ENCODE measurements at places on chromosomes 1 and 21. TPM values are rescaled to one million over a fixed set of nuclear protein-coding genes. Genes with fewer than 3 reads are reported as not detected.

The CFHR3 gene
- polyA plus RNA-seq, result 0.26 TPM

The PSMA5 gene
- polyA plus RNA-seq, result 103 TPM

The SLAMF9 gene
- polyA plus RNA-seq, result not detected

The KRTAP13-2 gene
- polyA plus RNA-seq, result not detected

The PPP1R15B gene
- polyA plus RNA-seq, result 85.0 TPM

The SH2D5 gene
- polyA plus RNA-seq, result 1.6 TPM

The UBIAD1 gene
- 13.0 TPM for polyA plus RNA-seq

The CA6 gene
- polyA plus RNA-seq, result not detected

The ATP1A4 gene
- polyA plus RNA-seq, result 0.12 TPM

DNA sequence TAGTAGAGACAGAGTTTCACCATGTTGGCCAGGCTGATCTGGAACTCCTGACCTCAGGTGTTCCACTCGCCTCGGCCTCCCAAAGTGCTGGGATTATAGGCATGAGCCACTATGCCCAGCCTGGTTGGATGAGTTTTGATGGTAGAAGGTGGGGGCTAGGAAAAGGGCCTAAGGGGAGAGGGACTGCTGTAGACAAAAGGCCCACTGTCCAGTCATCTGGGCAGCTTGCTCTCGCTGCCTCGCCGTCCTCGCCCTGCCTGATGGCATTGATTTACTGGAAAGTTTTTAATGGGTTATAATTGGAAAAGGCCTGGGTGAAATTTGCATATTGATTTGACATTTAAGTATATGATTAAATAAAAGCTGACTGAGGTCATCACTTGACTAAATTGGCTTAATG, 175.1 kb upstream of the CSF3R start:
- DNase-seq, result no peak

DNA sequence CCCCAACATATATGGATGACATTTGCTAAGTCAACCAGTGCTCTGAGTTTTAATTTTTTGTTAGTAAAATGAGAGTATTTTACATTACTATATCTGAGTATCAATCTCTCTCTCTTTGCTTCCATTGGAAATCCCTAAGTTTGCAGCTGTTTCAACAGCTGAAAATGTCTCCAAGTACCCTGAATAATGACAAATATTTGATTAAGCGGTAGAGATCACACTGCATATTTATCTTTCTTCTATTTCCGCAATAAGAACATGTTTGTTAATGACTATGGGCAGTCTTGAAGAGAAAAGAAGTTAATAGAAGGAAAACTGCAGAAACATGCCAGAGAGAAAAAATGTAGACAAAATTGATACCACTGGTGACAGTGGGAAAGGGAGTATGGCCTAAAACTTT, 1117.5 kb downstream of the NCAM2 start:
- DNase-seq, result no peak

DNA sequence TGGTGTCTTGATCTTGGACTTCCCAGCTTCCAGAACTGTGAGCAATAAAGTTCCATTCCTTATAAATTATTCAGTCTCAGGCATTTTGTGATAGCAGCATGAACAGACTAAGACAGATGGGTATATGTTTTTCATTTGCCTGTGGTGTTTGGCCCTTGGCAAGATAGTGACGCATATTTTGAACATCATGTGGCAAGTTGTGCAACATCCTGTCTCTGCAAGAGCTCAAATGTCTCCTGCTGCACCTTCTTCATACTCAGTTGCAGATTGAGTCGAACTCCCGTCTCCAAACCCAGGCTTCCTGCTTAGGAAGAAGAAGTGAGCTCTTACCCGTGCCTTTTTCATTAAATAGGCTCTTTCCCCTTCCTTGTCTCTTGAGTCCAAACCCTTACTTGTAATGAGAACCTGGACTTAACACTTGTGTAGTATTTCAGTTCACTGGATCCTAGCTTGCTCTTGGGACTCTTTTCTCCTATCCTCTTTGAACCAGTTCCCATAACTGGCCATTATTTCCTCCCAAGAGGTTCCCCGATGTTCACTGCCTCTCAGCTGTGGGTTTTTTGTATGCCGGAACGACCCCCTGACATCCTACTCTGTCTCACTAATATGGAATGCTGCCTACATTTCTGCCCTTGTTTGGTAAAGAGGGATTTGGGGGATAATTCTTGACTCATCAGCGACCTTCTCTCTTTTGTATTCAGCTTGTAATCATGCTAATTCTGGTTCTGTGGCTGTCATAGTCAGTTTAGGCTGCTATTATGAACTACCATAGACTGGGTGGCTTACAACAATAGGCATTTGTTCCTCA, 125.0 kb upstream of the KCNK2 start:
- DNase-seq, result no peak

DNA sequence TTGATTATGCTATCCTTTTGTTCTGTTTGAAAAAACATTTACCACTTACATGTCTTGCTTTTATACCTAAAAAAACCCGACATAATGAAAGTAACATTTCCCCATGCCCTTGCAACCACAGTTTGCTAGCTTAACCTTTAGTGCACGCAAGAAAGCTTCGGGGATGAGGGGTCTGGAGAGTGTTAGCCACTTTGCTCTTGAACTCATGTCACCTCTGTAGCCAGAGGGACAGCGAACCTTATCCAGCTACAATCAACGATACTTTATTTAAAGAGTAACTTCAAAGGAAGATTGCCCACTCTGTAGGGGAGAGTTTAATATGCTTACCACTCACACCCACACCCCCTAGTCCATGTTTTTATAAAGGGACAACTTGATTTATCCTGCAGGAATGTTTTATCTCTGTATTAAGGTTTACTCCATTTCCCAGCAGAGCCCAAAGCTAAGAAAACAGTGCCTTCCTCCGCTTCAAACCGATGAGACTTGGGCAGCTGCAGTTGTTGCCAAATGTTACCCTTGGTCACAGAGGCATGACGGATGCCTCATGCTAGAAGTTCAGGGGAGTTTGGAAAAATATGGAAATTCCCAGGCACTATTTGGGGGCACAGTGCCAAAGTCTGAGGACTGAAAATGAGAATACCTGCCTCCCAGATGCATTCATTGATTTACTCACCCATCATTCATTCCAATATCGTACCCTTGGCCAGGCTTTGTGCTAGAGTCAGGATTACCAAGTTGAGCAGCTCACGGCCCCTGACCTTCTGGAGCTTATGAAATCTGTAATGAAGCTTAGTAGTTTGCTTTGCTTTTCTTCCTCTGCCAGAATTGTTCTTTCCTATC, 61.4 kb upstream of the VCAM1 start:
- no peak for DNase-seq

DNA sequence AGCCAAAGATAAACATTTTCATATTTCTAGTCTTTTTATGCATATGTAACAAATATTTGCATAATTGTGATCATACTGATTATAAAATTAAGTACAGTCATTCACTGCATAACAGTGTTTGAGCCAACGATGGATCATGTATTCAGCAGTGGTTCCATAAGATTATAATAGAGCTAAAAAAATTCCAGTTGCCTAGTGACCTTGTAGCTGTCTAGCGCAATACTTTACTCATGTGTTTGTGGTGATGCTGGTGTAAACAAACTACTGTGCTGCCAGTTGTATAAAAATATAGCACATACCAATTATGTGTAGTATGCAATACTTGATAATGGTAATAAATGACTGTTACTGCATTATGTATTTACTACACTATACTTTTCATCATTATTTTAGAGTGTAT, 2.1 kb upstream of the S100A10 start:
- no peak for DNase-seq

DNA sequence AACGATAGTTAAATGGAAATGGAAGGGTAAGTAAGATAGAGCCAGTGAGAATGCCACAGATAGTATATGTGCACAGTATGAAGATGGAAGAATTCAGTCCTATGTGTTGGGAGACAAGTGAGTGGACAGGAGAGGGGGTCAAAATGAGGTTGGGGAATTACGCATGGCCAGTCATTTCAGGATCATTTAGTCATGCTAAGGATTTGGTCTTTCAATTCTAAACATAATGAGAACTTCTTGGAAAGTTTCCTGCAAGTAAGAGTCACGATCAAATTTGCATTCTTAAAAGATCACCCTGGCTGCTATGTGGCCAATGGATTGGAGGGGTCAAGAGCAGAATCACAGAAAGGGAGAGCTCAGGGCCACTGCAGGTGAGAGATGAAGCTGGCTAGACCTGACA, 64.0 kb upstream of the KCNK2 start:
- no peak for DNase-seq

GRCh38 chr1:212754193-212754592, 37.4 kb downstream of the NSL1 start:
- DNase-seq, result no peak

DNA sequence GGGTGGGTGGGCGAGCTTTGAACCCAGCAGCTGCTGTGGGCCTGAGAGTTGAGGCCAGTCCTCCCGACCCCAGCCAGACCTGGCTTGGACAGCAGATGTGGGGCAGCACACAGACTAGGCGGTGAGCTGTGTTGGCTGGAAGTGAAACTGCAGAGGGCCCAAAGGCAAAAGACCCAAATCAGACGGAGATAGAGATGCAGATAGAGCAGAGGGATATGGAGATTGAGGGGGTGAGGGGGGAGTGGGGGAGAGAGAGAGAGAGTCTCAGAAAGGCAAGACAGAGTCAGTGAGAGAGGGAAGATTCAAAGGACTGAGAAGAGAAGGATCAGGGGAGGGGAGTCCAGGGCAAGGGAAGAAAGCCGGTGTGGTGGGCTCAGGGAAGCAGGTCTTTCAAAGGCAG, 17.0 kb upstream of the POU3F1 start:
- DNase-seq, result no peak

DNA sequence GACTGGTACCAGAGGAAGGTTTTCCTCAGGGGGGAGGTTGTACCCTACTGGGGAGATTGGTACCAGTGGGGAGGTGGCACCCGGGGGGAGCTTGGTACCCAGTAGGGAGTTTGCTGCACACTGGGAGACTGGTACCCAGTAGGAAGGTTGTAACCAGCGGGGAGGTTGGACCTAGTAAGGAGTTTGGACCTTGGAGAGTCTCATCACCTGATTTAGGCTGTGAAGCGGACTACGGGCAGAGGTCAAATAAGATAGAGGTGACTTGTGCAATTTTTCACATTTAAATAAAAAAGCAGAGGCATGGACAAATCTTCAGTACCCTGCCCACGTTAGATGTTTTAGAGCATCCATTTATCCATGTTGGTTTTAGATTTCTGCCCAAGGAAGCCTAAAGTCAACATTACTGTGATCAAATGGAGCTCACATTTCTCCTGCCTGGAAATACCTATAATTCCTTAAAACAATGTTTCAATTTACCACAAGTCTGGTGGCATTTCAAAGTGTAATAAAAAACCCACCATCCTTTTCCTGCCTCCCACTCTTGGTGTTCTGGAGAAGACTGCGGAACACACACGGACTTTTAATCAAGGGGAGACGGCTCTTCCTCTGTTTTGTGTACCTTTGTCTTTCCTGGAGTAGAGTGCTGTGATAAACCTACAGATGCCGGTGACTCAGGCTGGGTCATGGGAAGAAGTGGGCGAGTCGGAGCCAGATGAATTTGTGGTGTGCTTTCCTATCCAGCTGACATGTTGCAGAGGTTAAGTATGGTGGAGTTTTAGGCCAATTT, 36.2 kb upstream of the MRPS6 start:
- no peak for DNase-seq

- no peak for DNase-seq
Observed at GRCh38 chr21:42144679-42145568, 73.8 kb downstream of the UMODL1 start.

- no peak for DNase-seq
Observed at GRCh38 chr1:43548285-43549271, 17.9 kb downstream of the PTPRF start.

- no peak for DNase-seq
Observed at GRCh38 chr1:23251812-23252211, 34.5 kb upstream of the HTR1D start.

DNA sequence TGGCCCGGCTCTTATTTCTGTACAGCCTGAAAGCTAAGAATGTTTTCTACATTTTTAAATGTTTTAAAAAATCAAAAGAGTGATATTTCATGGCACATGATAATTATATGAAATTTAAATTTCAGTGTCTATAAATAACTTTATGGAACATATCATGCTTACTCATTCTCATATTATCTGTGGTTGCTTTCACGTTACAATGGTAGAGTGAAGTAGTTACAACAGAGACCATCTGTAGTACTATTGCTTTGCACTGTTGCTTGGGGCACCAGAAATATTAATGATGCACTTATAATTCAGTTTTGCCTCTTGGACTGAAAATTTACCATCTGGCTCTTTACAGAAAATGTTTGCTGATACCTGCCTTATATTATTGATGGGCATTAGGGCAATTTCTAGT, 481.6 kb downstream of the PLPP3 start:
- DNase-seq, result no peak

DNA sequence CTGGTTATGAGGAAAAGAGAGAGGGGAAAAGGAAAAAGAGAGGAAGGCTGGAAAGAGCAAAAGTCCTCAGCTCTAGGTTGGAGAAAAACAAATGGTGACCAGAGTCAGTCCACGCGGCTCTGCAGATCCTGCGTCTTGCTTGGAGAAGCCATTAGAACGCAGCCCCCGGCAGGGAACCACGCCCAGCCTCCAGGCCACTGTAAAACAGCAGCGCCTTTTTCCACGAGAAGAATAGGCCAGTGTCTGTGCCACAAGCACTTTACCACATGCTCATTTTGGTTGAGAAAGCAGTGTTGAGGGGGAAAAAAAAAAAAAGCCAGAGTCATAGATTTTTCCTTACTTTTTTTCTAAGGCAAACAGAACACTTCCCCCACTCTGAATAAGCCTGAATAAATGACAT, 846.9 kb upstream of the ADAMTS5 start:
- no peak for DNase-seq

- DNase-seq, result no peak
Observed at GRCh38 chr1:37808369-37809319, 636 bp upstream of the YRDC start.

DNA sequence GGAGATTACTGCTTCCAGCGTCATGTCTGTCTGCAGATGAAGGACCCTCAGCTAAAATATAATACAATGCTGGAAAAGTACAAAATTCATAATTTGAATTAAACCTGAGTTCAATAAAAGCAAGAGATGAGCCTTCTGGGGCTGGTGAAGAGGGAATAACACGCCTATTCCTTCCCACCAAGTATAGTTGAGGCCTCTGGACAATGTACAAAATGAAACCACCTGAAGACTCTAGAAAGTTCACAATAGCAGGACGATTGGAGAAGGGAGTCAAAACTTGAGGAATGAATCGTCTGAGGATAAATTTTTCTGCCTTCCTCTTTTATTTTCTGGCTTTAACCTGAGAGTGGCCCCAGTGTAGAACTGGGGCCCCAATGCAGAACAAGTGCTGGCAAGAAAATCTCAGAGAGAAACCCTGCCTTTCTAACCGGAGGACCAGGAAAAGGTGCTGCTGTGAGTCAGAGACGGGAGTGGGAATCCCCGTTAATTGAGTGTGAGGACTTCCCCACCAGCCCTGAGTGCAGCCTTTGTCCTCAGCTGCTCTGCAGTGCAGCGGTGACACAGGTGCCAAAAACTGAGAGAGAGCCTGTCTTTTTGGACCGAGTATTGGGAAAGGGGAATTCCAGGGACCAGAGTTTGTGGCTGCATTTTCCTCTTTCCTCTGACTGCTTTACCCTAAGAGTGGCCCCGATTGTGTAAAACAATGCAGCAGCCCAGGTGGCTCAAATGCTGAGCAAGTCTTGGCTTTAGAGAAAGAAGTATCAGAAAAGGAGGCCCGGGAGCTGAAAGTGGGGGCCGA, 264.9 kb downstream of the DYRK1A start:
- no peak for DNase-seq

- no peak for DNase-seq
Observed at GRCh38 chr1:6345460-6345859, 48.1 kb downstream of the ACOT7 start.

All from left renal pelvis (tissue), 4 donors.